Activated naive CD8-positive, alpha-beta T cell treated with anti-CD3 and anti-CD28 coated beads, Interleukin-2, amount 50 U/mL, for 24 hours (primary cell): ENCODE measurements at places on chromosomes 13 and 19.

DNA sequence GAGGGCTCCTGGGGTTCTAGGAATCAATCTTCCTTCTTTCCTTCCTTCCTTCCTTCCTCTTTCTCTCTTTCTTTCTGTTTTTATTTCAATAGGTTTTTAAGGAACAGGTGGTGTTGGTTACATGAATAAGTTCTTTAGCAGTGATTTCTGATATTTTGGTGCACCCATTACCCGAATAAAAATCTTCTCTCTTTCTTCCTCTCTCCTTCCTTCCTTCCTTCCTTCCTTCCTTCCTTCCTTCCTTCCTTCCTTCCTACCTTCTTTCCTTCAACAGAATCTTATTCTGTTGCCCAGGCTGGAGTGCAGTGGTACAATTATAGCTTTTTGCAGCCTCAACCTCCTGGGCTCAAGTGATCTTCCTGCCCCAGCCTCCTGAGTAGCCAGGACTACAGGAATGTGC, 16.0 kb upstream of the URI1 start:
- H3K36me3 ChIP-seq = no peaks in the 10 kb centered on the region
- H3K4me3 ChIP-seq = no peak overlapping the region
- peaks cover 9% of the 10 kb centered on the region for H3K27me3 ChIP-seq
- no peaks in the 10 kb centered on the region for H3K4me1 ChIP-seq

DNA sequence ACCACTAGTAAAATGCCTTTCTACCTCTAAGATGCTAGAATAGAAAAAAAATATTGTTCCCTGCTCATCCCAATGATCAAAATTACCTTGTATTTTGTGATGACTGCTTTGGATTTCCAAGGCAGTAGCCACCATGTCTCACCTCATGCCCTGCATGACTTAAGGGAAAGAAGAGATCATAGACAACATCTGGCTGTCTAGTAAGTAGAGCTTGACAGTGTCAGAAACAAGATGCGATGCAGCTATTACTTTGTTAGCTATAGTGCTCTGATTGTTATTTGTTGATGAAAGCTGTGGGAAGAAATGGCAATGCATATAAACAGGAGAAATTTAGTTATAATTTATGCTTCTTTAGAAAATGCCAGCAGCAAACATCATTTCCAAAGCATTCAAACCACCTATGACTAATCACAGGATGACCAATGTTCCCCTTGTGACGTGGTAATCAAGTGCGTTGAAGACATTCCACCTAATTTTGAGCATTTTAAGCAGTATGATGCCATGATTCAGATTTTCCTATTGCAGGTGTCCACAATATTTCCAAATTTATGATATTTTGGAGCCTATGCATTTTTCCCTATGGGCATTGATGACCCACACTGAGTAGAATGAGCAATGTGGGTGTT, 308.3 kb downstream of the KCNRG start:
- peaks cover 2% of the 10 kb centered on the region for H3K27me3 ChIP-seq
- H3K36me3 ChIP-seq = no peaks in the 10 kb centered on the region
- peak overlapping the region; percentile 27 for H3K27ac ChIP-seq
- H3K4me3 ChIP-seq = no peak overlapping the region

- H3K27me3 ChIP-seq = no peaks in the 10 kb centered on the region
- no peak for DNase-seq
- H3K27ac ChIP-seq = no peak overlapping the region
- H3K4me1 ChIP-seq = peaks cover 5% of the 10 kb centered on the region
- no peak overlapping the region for H3K4me3 ChIP-seq
Measured at GRCh38 chr19:46812977-46813838, 24.8 kb upstream of the SLC1A5 start.

DNA sequence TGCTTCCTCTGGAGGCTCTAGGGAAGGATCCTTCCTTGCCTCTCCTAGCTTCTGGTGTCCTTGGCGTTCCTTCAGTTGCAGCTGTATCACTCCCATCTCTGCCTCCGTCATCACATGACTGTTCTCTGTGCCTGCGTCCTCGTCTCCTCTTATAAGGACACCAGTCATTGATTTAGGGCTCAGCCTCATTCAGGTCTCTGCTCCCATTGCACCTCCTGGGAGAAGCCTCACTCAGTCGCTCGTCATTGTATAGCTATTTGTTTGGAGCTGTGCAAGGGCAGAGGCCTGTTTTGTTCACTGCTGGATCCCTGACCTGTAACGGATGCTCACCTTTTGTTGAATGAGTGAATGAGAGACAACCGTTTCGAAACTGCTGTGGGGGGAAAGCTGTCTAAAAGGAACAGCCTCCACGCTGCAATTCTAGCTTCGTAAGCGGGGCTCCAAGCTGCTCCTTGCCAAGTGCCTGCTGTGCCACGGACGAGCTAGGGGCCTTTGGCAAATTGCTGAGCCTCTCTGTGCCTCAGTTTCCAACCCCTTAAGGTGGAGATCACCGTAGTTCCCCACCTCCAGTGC, 17.2 kb downstream of the BRSK1 start:
- H3K4me3 ChIP-seq = peak overlapping the region; percentile 80
- H3K27ac ChIP-seq = peak overlapping the region; percentile 89
- peaks cover 13% of the 10 kb centered on the region for H3K4me1 ChIP-seq
- DNase-seq = no peak
- H3K36me3 ChIP-seq = peaks cover 2% of the 10 kb centered on the region
